ENCODE measurements at places on chromosomes 3 and 15.

DNA sequence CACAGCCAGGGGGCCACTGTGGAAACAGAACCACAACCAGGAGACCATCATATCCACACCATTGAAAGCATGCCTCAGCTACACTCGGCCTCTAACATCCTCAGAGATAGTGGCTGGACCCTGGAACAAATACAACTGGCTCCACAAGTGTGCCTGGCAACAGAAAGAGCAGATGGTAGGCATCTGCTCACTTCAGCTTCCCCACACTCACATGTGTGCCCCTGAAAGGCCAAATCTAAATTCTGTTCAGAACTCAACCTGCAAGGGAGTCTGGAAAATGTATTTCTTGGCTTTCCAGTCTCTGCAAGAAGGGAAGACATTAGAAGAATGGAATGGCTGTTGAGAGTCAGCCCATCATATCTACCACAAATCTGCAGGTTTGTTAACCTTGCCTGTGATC, 54.7 kb upstream of the CTNNB1 start:
- DNase-seq = no peak

DNA sequence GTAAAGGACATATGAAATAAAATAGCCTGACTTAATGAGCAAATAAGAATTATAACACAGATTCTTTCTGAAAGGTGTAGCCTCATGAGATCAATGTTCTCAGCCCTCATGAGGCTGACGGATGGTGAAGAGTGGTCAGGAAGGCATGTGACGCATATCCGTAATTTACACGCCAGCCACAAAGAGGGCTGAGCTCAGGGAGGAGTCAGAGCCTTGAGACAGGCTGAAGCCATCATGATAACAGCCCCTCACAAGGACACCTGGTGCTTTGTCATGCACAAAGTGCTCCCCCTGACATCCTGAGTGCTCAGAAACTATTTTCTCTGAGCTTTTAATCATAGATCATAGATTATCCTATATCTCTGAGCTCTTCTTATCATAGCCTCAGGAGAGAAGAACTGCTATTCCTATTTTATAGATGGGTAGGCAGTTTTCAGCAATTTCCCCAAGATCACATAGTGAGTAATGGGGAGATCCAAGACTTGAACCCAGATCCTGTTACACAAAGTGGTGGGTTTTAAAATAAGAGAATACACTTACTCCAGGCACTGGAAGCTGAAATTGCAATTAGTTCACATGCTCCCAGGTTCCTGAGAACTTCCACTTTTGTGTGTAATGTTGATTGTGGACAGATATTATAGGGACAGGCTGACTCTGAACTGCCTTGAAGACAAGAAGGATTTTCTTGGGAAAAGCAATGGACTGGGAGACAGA, 267.1 kb downstream of the RPLP1 start:
- DNase-seq = no peak

GRCh38 chr15:39084674-39085530, 496.0 kb upstream of the THBS1 start:
- peak; percentile 97 for DNase-seq

GRCh38 chr3:43757666-43758321, 67.1 kb downstream of the ABHD5 start:
- no peak for DNase-seq

DNA sequence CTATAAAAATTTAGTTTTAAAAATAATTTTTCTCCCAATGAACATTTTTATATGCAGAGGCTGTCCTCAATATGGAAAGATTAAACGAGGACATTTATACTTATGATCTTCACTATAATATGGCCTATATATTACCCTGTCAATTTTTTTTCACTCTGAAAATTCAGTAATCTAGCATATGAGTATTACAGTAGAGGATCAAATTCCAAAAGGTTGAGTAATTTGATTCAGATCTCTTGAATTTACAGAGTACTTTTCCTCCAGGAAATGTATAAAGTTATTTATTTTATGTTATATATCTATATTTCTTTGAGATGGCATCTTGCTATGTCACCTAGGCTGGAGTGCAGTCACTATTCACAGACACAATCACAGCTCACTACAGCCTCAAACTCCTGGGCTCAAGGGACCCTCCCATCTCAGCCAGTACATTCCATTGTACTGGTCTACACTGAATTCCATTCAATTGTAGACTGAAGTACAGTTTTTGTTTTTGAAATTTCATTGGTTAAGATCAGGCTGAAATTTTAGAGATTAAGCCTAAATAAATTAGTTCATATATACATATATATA, 16.3 kb upstream of the TRPM7 start:
- no peak for DNase-seq

GRCh38 chr3:114119776-114120175, 59.1 kb downstream of the DRD3 start:
- DNase-seq = no peak

DNA sequence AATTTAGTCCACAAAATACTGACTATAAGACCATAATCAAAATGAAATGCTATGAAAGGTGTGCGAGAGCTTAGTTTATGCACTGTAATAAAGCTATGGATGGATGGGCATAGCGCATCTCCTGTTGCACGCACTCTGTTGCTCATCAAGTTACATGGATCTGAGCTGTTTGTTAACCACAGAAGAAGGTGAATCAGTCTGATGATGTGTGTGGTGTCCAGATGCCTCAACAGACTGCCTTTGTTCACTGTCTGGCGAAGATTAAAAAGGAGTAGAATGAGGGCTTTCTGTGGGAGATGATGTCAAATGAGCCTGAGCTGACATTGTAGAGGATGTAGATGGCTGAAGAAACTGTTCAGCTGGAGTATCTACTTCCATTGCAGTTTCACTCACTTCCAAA, 36.1 kb downstream of the NSMCE3 start:
- no peak for DNase-seq

DNA sequence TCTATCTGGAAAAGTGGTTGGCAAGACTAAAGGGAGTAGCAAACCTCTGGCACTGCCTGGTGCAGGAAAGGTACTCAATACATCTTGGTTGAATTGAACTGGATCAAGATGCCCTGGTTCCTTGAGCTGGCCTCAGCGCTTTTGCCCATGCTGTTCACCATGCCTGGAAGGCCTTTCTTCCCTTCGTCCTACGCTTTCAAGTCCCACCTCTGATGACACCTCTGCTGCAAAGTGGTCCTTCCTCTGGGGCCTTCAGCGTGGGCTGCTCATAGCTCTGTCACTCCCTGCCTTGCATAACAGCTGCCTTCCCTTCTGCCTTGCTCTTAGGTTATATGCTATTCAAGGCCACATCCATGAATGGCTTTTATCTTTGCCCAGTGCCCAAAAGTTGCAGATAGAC, 23.0 kb downstream of the ITGA11 start:
- no peak for DNase-seq

- peak; percentile 93 for DNase-seq
Observed at GRCh38 chr15:70318594-70319465, 221.1 kb upstream of the TLE3 start.

DNA sequence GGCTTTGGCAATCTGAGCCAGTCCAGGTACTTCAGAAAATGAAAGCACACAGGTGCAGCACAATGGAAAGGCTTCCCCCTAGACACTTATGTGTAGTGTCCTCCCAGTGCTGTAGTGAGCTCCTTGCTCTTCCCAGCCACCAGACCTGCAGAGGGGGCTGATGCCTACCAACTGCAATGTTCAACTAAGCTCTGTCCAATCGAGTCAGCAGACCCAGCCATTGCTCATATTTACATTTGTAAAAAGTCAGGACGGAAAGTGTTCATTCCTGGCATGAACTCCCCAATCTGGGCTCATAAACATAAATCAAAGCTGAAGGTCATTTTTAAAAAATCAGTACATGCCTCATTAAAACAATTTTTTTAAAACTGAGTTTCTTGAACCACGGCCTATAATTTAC, 73.0 kb downstream of the FOXP1 start:
- DNase-seq = peak; percentile 60

GRCh38 chr3:38396861-38397260, 50.3 kb downstream of the XYLB start:
- no peak for DNase-seq

DNA sequence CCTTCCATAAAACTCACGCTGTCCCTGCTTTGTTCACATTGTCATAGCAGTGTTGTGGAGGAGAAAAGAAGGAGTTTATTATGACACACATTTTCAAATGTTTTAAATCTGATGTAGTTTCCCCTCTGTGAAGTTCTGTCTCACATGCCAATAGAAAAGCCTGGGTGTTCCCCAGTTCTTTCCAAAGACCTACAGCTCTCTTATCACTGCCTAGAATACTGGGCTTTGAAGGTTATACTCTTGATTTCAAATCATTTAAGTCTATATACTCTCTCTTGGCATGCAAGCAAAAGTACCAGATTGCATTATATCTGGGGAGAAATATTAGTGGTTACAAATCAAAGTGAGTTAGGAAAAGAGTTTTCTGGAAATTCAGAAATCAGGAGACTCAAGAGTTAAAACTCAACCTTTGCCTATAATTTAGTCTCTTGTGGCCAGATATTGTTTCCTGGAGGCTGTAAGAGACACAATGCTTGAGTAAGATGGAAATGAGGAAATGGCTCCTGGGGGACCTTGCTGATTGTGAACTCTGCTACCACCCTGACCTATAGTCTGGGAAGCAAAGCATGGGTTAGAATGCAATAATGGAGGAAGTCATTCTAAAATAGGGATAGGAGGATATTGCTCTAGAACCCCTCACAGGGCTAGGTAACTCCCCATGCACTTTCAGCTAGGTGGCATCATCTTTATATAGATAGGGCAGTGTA, 182.8 kb downstream of the KCNAB1 start:
- no peak for DNase-seq

GRCh38 chr3:46892285-46893145, 15.0 kb downstream of the PTH1R start:
- DNase-seq = peak; percentile 58

DNA sequence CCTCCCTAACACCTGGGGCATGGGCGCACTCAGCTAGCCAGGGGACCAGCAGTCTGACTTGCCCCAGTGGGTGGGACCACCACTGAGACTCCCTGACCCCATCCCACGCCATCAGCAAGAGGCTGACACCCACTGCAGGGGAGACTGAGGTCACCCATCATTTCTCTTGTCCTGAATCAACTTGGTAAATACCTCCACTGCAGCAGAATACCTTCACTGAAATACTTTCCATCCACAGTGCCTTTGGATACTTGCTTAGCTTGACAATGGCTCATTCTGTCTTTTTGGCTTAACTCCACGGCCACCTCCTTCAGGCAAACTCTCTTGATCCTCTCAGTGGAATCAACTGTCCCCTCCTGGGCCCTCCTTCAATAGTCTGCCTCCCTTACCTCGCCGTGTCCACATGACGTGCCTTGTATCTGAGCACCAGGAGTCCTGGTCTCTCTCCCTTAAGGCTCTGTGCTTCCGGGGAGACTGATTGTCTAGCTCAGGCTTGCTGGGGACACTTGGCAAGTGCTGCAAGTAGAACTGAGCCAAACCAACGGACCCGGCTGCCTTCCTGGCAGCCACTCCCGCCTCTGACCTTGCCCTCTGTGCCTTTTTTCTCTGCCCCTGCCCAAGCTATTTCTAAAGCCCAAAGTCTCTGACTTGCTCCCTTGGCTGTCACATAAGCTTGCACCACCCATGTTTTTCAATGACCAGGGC, 119.1 kb downstream of the ADCY5 start:
- no peak for DNase-seq

GRCh38 chr3:74880237-74880636, 265.8 kb upstream of the CNTN3 start:
- DNase-seq = no peak

DNA sequence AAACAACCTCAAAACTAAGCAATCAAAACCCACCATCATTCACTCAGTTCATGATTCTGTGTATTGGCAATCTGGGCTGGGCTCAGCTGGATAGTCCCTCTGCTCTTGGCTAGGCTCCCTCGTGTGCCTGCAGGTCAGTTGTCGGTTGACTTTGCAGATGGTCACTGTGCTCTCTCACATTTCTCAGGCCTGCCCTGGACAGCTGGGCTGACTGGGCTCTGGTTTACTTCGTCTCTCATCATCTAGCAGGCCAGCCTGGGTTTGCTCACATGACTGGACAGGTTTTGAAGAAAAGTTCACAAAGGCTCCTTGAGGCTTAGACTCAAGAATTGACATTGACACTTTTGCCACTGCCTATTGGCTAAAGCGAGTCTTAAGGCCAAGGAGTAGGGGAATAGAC, 105.0 kb upstream of the CTNNB1 start:
- no peak for DNase-seq

GRCh38 chr15:88006146-88006545, 250.4 kb downstream of the NTRK3 start:
- DNase-seq = no peak

DNA sequence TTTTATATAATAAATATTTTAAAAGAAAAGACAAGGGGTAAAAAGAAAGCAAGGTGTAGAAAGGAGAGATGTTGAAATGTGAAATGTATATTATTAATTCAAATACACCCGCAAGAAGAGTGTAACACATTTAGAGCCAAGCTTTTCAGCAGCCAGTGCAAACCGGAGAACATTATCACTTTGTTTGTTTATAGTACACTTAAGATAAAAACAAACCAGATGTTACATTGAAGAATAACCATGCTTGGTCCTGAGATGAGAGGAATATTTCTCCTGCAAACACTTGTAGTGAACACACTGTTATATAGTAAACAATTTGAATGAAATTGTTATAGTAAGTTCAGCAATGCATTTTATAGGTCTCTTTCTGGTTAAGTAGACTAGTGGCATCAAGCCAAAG, 1441.5 kb downstream of the OTOL1 start:
- no peak for DNase-seq

GRCh38 chr3:177742273-177742672, 545.0 kb upstream of the TBL1XR1 start:
- DNase-seq = no peak

DNA sequence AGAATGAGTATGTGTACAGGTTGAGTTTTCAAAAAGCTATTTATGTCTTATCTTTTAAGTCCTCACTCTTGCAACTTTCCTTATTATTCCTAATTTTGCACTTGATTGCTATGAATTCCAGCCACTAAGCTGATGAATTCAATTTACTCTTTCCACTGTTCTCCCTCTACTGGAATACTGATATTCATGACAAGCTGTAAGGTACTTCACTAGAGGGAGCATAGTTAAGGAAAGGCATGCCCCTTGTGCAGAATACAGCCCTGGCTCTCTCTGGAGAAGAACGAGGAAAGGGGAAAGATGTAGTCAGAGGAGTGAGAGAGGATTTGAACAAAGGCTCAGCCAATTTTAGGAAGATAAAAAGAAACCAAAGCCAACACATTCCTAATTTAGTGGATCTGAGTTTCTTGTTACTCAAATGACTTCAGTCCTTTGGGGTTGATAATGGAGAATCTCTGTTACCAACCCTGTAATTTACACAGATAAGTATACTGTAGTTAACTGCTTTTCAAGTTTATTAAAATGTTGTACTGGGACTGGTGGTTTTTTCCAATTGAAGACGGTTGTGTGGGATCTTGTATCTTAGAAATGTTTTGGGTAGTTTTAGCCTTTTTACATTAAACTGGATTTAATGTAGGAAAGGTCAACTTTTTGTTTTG, 4.0 kb downstream of the SCAANT1 start:
- peak; percentile 33 for DNase-seq

- DNase-seq = peak; percentile 22
Observed at GRCh38 chr3:189108067-189108466, 63.7 kb upstream of the TPRG1 start.

GRCh38 chr3:11591002-11591355, 52.7 kb downstream of the VGLL4 start:
- peak; percentile 66 for DNase-seq

GRCh38 chr15:92839696-92840095, 60.4 kb upstream of the CHD2 start:
- no peak for DNase-seq

GRCh38 chr3:124178531-124178930, 186.6 kb upstream of the ROPN1 start:
- DNase-seq = no peak

- DNase-seq = no peak
Observed at GRCh38 chr15:96200357-96200967, 130.0 kb upstream of the NR2F2 start.
